Body of pancreas (tissue), 4 donors: ENCODE measurements at places on chromosomes 6 and 20. TPM values are rescaled to one million over a fixed set of nuclear protein-coding genes. Genes with fewer than 3 reads are reported as not detected.

GRCh38 chr6:82144852-82145340, 102.6 kb downstream of the IBTK start:
- peak; percentile 68 for DNase-seq

DNA sequence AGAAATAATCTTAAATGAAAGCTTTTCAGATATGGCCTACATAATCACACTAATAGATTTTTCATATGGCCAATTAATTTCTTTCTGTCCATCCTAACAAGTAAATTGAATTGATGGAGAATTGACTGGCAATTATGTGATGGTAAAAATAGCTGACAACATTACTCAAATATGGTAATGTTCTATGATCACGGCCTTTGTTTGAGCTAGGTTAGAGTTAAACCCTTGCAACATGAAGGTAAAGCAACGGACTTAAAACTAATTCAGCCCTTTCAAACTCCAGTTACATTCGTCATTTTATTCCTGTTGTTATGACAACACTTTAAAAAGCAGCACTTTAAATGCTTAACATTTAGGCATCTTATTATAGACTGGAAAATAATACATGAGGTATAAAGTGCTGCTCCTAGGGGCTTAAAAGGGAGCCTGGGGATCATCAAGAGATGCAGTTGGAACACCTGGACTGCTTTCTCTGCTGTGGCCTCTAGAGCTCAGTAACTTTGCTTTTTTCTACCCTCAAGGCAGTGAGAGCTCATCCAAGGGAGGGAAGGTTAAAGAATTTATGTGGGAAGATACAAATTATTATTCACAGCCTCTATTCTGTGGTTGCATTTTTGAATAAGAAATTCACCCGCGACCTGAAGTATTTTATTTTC, 46.9 kb downstream of the RIPOR2 start:
- no peak for DNase-seq

GRCh38 chr20:20454367-20454766, 86.5 kb downstream of the INSM1 start:
- no peak for DNase-seq

DNA sequence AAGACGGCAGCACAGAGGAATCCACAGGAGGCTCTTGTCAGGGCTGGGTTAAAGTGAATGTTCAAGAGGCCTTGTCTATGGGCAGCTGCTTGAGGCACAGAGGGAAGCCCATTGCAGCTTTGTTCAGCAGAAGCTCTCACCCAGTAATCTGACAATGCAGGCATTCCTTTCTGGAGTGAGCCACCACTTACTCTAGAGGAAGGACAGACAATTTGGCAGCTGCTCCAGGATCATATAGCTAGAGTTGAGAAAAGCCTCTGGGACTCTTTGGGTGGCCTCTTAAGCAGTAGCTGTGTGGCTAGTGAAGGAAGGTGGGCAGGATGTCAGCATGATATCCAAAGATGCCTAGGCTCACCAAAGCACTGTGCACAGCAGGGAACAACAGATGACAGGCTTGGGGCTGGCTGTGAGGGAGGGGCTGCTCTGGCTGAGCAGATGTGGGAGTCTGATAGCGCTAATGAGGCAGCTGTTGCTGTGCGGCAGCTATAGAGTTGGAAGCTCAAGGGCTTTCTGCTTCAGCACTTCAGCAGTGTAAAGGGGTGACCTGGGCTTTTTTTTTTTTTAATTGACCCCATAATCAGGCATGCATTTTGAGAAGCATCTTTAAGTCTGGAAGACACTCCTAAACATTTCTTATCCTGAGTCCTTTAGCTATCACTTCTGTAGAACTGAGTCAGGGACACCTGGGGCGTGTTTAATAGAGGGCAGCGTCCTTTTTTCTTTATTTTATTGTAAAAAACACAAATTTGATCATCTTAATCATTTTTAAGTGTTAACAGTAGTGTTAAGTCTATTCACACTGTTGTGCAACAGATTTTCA, 27.2 kb downstream of the CMTR1 start:
- no peak for DNase-seq

DNA sequence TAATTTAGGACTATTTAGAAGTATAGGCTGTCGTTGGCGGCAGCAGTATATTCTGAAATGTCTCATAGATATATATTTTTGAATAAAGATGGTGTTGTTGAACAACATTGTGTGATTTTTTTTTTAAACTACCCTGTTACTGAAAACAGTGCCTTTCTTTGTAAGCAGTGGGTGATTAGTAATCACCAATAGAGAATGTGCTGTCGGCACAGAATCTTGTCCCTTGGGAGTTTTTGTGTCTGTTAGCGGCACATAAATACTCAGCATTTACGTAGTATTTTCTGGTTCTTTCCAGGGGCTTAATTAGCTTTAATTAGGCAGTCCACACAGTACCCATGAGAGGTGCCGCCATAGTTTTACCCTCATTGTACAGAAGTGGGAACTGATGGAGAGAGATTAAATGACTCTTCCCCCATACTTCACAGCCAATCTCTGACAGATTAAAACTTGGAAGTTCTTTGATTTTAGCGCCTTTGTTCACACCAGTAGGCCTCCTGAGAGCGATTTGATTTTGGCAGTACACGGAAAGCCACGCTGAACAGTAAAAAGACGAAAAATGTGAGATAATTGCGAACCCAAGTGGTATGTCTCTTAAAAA, 58.8 kb downstream of the RPRD1B start:
- no peak for DNase-seq

DNA sequence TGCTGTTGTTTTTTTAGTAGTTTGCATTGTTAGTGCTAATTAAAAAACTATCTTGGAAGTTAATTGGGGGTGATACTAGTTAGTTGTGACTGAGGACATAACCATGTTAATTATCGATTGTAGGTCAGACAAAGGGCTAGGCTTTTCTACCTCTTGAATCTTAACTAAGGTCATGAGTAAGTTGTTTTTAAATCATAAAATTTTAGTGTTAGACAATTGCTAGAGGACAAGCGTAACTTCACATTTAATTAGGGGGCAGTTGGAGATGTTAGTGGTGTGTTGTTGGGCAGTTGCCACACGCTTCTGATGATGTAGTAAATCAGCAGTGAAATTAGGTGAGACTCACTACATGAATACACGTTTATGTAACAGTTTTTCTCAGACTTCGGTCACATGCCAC, 619.1 kb upstream of the FLRT3 start:
- no peak for DNase-seq

DNA sequence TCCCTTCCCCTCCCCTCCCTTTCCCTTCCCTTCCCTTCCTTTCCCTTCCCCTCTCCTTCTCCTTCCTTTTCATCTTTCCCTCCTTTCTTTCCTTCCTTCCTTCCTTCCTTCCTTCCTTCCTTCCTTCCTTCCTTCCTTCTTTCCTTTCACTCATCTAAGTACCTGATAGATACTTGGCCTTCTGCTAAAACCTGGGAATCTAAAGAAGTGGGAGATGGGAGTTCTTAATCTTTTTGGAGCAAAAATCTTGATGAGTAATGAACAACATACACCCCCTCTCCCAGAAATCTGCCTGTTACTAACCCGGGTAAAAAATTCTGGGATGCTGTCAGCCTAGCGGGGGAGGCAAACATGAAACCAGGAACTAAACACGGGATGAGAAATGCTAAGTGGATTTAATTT, 100.7 kb downstream of the VEGFA start:
- DNase-seq, result no peak

DNA sequence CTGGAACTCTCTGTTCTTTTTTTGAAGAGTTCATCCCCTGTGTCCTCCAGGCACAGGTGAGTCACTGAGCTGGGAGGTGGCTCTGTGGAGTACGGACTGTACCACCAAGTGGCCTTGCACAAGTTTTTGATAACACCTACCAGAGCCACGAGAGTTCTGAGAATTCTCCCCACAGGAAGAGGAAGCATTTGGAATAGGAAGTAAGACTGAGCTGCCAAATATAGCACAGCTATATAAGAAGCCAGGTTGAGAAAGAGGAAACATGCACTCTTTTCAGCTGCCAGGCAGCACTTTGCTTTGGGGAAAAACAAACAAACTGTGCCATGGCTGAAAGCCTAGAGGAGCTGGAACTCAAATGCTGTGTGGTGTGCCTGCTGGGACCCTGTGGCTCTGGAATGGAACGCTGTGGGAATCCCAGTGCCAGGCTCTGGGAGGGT, 70.8 kb upstream of the RIPOR2 start:
- peak; percentile 66 for DNase-seq

- no peak for DNase-seq
Observed at GRCh38 chr6:108020472-108021116, 53.9 kb downstream of the OSTM1 start.

DNA sequence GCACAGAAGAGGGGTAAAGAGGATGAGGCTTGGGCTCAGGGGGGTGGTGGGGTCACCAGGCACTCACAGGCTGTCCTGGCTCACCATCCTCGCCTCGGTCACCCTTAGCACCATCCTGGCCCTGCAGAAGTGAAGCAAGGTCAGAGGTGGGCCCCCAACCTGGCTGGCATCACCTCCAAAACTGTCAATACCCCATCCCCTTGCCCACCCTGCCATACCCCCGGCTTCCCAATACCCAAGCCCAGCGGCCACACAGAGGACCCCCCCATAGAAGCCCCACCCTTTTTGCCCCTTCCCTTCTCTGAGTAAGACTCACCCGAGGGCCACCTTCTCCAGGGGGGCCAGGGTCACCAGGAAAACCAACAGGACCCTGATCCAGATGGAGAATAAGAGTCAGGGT, 23.6 kb downstream of the COL11A2 start:
- DNase-seq, result no peak

DNA sequence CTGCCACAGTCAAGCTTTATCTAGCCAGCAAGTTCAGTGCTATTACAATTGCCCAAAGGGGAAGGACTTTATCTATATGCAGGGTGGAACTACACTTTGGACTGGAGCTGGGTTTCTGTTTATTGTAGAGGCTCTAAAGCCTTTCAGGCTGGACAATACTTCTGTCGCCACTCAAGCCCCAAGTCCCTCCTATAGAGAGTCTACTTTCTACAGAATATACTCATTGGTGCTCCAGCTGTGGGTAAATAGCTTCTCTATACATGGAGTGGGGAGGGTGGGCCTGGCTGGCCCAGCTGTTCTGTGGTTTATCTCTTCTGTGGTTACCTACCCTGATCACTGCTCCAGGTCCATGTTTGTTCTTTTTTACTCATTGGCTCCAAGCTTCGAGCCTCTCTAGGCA, 151.8 kb upstream of the MYLIP start:
- no peak for DNase-seq

DNA sequence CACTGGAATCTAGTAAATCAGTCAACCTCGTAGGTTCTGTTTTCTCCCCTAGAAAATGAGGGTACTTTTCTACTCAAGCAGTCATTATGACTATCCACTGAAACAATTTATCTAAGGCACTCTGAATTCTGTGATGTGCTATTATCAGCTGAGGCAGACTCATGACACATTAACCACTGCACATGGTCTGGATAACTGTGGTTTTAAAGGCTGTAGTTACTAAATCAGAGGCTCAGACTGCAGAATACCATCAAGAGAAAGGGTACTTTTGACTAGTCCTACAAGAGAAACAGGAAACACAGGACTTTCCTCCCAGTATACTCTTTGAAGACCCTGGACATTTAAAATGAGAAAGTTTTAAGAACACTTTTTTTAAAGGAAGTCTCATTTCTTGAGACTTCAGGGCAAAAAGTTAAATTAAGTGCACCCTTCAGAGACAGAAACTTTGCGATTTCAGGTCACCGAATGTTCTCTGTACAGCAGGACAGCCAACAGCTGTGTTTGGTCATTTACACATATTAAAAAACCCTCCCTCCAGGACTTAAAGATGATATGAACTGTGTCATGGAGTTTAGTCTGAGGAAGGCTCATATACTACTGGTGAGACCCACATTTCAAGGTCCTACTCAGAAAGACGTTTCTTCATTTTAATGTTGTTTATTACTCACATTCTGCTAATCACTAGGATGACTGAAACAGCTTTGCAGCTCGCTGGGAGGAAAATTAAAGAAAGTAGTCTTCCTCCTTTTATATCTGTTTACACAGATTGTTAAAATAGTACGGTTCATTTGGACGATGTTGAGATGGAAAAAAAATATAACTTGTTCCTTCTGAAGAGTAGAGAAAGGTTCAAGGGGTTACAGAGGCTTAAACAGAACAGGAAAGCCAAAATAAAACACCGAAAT, 19.9 kb downstream of the ATXN1 start:
- DNase-seq, result no peak

- no peak for DNase-seq
Observed at GRCh38 chr6:50120300-50120699, 70.6 kb upstream of the DEFB112 start.

- DNase-seq, result no peak
Observed at GRCh38 chr6:149252622-149253021, 64.9 kb upstream of the TAB2 start.

DNA sequence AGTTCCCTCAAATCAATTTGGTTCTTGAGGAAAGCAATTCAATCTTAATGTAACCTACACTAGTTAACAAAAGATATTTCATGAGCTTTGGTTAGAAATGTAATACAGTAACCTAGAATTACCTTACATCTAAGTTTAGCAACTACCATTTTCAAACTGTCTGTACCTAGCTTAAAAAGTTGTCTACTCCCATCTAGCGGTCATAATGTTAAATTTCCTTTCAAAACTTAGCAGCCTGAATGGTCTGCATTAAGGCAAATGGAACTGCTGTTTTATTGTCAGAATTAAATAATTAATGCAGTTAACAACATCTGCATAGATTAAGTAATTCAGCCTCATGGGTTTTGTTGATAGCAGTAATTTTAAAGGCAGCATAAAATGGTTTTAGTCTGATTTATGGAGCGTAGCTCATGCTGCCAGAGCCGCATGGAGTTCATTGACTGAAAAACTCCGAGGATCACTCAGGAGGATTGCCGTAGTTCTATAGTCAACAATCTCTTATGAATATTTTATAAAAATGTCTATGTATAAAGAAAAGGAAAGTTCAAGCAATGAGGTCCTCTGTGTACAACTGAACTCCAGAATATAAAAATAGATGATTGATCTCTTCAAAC, 485.4 kb upstream of the MANEA start:
- no peak for DNase-seq

GRCh38 chr20:362271-363254, 15.7 kb downstream of the NRSN2 start:
- peak; percentile 93 for DNase-seq

DNA sequence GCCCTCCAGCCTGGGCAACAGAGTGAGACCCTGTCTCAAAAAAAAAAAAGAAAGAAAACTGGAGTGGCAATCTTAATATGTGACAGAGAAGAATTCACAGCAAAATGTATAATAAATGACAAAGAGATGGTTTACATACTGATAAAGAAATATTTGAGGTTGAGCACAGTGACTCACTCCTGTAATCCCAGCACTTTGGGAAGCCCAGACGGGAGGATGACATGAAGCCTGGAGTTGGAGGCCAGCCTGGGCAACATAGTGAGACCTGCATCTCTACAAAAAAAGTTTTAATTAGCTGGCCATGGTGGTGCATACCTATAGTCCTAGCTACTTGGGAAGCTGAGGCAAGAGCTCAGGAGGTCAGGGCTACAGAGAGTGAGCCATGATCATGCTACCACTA, 12.4 kb upstream of the DEFB118 start:
- DNase-seq, result no peak

Gene ELOVL4
- total RNA-seq, result not detected

Gene GSTA2
- total RNA-seq, result 73.7 TPM

Gene ZSCAN9
- 10.9 TPM for total RNA-seq

Gene STX11
- total RNA-seq, result 4.4 TPM

Gene TMEM74B
- total RNA-seq, result not detected

Gene EMILIN3
- total RNA-seq, result 0.26 TPM

Gene TAF8
- 18.2 TPM for total RNA-seq

Gene RBCK1
- total RNA-seq, result 36.1 TPM

Gene KIAA0408
- total RNA-seq, result 1.3 TPM
